CD8-positive, alpha-beta memory T cell (primary cell): ENCODE measurements at places on chromosomes 7 and 10. TPM values are rescaled to one million over a fixed set of nuclear protein-coding genes. Genes with fewer than 3 reads are reported as not detected.
A peak's percentile ranks its signal among the peaks of the same experiment; 100 is the strongest.

DNA sequence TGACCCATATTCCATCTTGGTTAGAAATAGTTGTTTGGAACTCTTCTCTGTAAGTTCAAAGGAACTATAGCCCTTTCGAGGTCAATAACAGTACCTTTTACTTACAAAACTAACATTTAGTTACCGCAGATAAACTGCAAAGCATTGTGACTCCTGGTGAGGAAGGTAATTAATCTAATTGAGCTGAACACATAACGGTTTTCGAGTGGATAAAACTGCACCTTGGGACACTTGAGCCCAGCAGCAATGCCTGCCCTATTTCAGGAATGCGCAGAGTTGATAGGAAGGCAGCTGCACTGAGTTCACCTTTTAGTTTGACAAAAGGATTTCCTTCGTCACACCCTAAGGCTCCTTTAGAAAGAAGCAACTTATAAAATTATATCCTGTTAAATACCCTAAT lies 75.4 kb downstream of the JAZF1 start:
- no peaks in the 10 kb centered on the region for H3K27me3 ChIP-seq
- no peak overlapping the region for H3K27ac ChIP-seq
- no peak overlapping the region for H3K4me3 ChIP-seq
- H3K36me3 ChIP-seq, result no peaks in the 10 kb centered on the region
- H3K4me1 ChIP-seq, result no peaks in the 10 kb centered on the region

- no peak overlapping the region for H3K27ac ChIP-seq
- no peaks in the 10 kb centered on the region for H3K4me1 ChIP-seq
- H3K4me3 ChIP-seq, result no peak overlapping the region
- DNase-seq, result no peak
- no peaks in the 10 kb centered on the region for H3K27me3 ChIP-seq
- H3K36me3 ChIP-seq, result no peaks in the 10 kb centered on the region
Observed at GRCh38 chr10:44030738-44031137, 354.2 kb downstream of the CXCL12 start.

Gene SPDYE1
- not detected for total RNA-seq

- peak overlapping the region; percentile 68 for H3K27ac ChIP-seq
- H3K27me3 ChIP-seq, result no peaks in the 10 kb centered on the region
- H3K4me1 ChIP-seq, result peaks cover 32% of the 10 kb centered on the region
Observed at GRCh38 chr10:58384095-58384494, 1.1 kb upstream of the TFAM start.

Gene PRSS37
- total RNA-seq, result not detected

DNA sequence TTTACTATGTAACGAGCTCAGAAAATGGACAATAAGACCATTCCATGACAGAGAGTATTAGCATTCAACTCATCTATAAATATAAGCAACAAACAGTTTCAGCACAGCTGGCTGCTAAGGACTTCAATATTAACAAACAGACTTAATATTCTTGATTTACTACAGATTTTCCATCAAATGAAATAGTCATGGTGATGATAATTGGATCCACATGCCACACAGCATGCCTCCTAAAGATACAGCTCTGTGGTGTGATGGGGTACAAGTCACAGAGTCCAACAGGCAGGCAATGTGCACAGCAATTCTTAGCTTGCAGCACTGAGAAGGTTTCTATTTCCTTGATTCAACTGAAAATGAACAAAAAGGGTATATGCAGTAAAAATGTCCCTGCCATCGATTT lies 54.0 kb downstream of the DOCK4 start:
- no peak overlapping the region for H3K27ac ChIP-seq
- H3K4me3 ChIP-seq, result no peak overlapping the region

Gene STYXL1
- 40.2 TPM for total RNA-seq

DNA sequence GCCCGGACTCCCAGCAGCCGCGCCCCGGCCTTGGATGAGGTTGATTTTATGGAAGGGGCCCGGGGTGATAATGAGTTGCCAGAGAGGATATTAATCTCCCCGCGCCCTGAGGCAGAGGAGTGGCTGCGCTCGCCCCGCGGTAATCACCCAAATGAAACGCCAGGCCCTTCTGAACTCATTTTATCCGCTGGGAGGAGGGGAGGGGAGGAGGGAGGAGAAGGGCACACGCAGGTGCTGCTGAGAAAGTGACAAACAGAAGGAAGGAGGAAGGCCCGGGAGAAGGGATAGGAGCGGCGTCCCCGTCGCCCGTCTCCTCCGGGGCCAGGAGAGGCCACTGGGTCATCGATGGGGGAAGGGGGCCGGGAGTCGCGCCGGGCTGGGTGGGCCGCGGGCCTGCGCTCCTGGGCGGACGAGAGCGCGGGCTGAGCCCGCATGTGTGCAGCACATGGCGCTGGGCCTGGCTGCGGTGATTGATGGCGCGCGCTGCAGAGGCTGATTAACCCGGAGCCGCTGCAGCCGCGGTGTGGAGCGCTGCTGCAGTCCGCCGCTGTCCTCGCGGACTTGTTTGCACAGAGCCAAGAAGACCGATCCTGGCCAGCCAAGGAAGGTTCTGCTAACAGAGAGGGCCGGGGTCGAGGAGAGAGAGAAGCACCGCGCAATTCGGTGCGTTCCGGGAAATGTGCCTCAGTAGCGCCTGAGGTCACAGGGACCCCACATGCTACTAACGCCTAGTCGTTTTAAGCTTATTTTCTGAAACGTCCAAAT lies 6.5 kb downstream of the MNX1 start:
- no peak overlapping the region for H3K4me3 ChIP-seq
- H3K4me1 ChIP-seq, result peaks cover 21% of the 10 kb centered on the region
- no peak for DNase-seq
- H3K27me3 ChIP-seq, result peaks cover 33% of the 10 kb centered on the region

- DNase-seq, result no peak
- H3K4me1 ChIP-seq, result no peaks in the 10 kb centered on the region
- no peak overlapping the region for H3K4me3 ChIP-seq
- no peak overlapping the region for H3K27ac ChIP-seq
- H3K27me3 ChIP-seq, result peaks cover 8% of the 10 kb centered on the region
- no peaks in the 10 kb centered on the region for H3K36me3 ChIP-seq
Observed at GRCh38 chr7:37920849-37921805, 687 bp downstream of the EPDR1 start.

DNA sequence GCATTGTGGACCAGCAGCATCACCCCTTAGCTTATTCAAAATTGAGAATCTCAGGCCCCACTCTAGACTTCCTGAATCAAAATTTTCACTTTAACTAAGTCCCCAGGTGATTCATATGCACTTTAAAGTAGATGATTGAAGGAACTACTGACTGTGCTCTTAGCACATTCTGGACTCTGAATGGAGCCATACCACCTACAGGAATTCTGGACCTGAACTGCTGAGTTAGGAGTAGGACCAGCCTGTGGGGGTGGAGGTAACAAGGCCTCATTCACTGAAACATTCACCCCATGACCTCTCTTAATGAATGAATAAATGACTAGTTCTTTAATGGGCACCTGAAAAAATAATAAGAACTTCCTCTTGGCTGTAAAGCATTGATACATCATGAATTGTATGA lies 7.3 kb downstream of the PDK4 start:
- H3K4me1 ChIP-seq, result no peaks in the 10 kb centered on the region
- H3K27ac ChIP-seq, result no peak overlapping the region
- no peak for DNase-seq
- H3K4me3 ChIP-seq, result no peak overlapping the region
- H3K36me3 ChIP-seq, result no peaks in the 10 kb centered on the region
- H3K27me3 ChIP-seq, result no peaks in the 10 kb centered on the region

GRCh38 chr7:141956084-141956483 lies 9.3 kb upstream of the CLEC5A start:
- H3K4me1 ChIP-seq, result no peaks in the 10 kb centered on the region
- no peak for DNase-seq
- no peaks in the 10 kb centered on the region for H3K27me3 ChIP-seq
- no peak overlapping the region for H3K4me3 ChIP-seq
- H3K36me3 ChIP-seq, result no peaks in the 10 kb centered on the region

GRCh38 chr7:50156706-50157105 lies 63.7 kb upstream of the ZPBP start:
- no peaks in the 10 kb centered on the region for H3K27me3 ChIP-seq
- no peaks in the 10 kb centered on the region for H3K36me3 ChIP-seq
- H3K27ac ChIP-seq, result no peak overlapping the region
- no peak overlapping the region for H3K4me3 ChIP-seq
- no peak for DNase-seq
- peaks cover 14% of the 10 kb centered on the region for H3K4me1 ChIP-seq

- H3K27ac ChIP-seq, result no peak overlapping the region
- H3K4me3 ChIP-seq, result no peak overlapping the region
- no peaks in the 10 kb centered on the region for H3K36me3 ChIP-seq
- no peaks in the 10 kb centered on the region for H3K27me3 ChIP-seq
- H3K4me1 ChIP-seq, result no peaks in the 10 kb centered on the region
Observed at GRCh38 chr10:52740913-52741675, 31.5 kb downstream of the MBL2 start.
